ENCODE measurements at places on chromosomes 2 and 18.
A peak's percentile ranks its signal among the peaks of the same experiment; 100 is the strongest.

DNA sequence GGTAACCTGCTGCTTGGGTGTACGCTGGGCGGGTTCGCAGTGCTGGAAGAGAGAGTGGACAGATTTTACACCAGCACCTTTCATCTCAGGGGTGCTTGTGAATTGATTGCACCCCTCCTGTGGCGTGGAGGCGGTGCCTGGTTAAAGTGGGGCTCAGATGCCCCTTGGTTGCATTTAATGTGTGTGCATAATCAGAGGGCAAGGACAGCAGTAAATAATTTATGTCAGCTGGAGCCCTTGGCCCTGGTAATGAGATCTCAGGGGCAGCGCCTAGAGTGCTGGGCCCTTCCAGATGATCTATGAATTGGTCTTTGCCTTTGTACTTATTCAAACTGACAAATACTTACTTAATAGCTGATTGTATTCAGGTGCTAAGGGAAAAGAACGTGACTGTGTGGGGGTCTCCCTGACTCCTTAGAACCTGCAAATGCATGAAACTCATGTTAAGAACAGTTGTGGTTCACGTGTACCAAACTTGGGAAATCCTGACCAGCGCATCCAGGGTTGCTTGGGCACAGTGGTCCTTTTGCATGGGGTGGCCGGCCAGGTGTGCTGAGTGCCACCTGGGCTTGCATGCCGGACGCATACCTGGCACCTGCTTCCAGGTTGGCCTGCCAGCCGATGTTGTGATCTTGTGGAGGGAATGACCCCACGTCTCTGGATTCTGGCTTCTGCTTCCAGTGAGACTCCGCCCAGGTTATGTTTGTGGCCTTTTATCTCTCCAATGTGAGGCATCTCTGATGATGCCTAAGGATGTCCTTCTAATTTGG, 118.5 kb downstream of the AGAP1 start:
- DNase-seq = no peak

DNA sequence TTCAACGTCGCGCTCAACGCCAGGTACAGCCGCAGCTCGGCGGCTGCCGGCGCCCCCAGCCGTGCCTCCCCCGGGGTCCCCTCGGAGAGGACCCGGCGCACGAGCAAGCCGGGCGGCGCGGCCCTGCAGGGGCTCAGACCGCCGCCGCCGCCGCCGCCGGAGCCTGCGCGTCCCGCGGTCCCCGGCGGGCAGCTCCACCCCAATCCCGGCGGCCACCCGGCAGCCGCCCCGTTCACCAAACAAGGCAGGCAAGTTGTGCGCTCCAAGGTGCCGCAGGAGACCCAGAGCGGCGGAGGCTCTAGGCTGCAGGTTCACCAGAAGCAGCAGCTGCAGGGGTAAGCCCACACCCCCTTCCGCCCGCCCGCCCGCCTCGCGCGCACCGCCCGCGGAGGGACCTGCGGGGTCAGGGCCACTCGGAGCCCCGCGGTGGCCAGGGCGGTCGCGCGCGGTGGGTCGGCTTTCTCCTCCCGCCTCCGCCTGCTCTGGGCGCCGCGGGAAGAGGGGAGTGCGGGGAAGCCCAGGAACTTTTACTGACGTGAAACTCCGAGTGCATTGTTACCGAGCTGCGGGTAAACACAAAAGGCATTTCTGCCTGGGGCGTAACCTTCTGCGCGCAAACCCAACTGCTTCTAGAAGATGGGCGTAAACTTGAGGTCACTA, 861 bp downstream of the LTBP1 start:
- DNase-seq = no peak

- DNase-seq = peak; percentile 75
Observed at GRCh38 chr2:45729753-45730512, 78.5 kb downstream of the PRKCE start.

DNA sequence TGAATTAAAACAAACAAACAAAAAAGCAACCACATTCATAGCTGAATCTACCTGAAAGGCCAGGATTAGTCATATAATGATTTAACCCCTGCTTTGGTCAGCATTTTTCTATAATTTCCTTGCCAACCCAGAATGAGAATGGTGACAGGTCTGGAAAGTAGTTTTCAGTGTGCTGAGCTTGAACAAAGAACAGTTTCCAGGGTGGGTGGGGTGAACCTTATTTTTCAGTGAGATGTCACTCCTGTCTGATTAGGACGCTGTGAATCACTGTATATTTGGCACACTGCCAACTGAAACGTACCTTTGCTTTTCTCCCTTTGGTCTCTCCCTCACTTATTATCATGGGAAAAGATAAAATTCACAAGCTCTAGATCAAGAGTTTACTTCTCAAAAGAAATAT, 35.0 kb upstream of the DSC1 start:
- no peak for DNase-seq

- no peak for DNase-seq
Observed at GRCh38 chr2:14536976-14537375, 95.5 kb upstream of the LRATD1 start.

GRCh38 chr2:28367667-28368356, 24.8 kb upstream of the FOSL2 start:
- DNase-seq = no peak

DNA sequence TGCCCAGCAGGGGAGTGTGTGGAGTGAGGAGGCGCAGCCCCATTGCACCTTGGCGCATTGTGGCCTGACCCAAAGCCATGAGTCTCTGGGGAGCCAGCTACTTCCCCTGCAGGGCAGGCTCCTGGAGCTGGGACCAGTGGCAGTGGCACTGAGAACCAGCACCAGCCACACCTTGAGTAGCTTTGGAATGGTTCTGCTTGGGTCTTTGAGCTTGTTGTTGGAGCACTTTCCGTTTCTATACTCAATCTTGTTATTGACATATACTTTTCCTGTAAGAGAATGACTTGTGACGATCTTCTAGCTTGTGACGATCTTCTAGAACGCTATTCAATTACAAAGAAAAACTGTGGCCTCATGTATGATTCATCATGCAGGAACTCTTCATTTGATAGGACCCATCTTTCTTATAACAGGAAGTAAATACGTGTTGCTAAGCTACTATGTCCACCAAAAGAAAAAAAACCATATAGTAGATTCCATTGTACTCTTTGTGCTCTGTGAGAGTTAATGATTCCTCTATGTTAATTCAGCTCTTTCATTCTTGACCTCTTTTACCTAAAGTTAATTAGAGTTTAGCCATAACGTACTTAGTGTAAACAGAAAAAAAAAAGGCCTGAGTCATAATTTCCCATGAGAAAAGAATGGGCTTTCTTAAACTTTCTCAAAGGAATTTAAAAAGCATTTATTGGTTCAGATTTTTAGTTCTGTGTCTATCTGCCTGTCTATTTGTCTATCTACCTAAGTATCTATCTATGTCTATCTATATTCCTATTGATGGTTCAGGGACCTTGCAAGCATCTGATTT, 113.1 kb downstream of the GATA6 start:
- no peak for DNase-seq

GRCh38 chr2:14137643-14138042, 494.9 kb upstream of the LRATD1 start:
- DNase-seq = no peak

DNA sequence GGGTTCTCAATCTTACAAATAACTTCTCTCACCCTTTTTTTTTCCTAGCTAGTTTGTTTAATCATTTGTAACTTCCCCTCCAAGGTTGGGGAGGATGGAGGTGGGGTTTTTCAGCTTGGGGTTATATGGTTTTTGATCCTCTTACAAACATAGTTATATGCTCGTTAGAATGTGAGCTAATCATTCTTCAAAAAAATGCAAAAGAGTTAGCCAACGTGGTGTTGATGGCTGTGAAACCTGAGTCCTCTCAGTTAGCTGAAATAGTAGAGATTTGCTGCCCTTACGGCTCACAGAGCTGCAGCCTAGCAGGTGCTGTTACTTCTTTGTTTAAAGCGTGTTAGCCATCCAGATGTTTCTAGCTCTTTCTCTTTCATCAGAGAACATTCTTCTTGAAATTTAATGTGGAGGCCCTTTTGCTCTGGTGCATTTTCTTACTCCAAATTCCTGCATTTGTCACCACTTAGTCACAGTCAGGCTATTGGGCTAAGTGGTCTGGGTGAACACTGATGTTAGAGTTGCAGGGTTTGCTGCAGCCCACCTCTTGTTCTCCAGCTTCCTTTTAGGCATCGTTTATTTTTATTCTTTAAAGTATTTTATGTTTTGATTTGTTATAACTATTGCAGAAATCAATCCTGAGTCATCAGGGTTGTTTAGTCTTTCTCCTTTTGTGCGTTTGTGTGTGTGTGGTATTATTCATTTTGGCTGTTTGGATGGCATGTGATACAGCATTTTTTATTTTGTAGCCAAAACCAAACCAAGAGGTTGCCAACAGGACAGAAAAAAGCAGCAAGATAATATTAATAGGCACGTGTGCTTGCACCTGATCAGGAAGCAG, 41.1 kb downstream of the LIMS1 start:
- DNase-seq = no peak

DNA sequence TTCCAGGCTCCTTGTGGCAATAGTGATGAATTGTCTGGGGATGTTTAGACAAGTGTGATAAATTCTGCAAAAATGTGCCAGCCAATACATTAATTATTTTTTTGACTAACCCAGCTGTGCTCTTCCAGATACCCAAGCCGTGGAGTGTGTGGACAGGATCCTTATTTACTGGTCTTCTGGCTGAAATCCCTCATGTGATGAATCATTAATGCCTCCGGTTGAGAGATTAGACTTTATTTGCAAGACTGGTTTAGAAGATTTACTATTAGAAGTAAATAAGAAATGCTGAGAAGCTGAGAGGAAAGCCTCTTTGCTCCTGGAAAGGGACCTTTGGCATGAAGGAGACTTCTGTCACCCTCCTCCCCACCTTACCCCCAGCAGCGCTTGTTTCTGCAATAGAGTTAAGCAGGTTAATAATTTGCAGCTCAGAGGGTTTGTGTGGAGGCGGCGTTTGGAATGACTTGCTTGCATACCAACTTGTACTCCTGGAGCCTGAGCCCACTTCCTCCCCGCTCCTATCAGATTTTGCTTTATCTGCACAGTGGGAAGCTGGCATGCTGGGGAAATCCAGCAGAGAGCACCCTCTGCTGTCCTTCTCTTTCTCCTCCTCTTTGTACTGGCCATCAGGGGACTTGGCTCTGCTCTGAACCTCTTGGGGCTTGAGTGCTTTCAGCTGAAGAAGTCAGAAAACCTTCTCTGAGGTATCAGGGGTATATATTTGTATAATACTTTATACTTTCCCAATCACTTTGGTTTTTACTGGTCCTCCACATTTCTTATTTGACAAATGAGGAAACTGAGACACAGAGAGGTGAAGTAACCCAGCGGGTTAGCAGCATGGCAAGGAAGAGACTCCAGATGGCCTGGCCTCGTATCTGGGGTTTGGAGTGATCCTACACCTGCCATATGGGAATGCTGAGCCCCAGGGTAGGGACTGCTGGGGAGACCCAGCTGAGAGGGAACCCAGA, 16.3 kb downstream of the SLC3A1 start:
- DNase-seq = peak; percentile 33

DNA sequence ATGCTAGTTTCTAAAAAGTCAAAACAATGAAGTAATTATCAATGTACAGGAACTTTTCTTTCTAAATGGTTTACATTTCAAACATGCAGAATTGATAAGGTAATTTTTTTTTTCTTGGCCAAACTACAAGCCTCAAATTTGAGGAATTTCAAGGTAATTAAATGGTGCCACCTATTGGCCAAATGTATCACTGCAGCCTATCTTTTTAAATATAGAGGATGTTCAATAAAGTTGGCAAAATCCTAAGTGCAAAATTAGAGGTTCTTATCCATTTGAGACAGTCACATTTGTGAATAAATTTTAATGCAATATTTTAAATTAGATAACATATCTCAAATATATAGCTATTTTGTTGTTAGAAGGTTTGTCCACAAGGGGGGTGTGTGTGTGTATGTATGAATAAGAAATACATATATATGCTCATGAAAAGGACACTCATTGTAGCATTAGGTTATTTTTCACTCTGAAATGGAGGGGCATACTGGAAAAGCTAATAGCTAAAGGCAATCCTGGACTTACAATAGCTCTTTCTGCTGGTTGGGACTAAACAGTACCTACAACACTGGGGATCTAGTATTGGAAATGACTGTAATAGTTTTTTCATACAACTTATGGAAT, 26.2 kb downstream of the MMADHC start:
- DNase-seq = peak; percentile 28

GRCh38 chr2:120722246-120722567, 13.5 kb upstream of the GLI2 start:
- no peak for DNase-seq

- DNase-seq = no peak
Observed at GRCh38 chr18:11548396-11548795, 61.0 kb upstream of the SLC35G4 start.

- peak; percentile 23 for DNase-seq
Observed at GRCh38 chr2:85537600-85538506, 1.1 kb upstream of the MAT2A start.

DNA sequence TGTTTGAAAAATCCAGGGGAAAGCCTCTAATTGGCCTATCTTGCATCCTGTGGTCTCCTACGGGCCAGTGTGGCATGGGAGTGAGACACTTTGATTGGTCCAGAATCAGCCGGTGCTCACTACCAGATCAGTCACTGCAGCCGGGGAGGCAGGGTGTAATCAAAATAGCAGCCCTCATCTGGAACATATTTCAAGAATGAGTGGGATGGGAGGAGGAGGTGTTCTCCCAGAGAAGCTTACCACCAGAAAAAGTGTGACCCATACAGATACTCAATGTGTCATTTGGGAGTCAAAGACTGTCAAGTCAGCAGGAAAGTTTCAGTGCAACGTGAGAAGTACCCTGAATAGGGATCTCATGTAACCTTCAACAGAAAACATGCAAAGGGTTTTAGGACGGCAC, 393.9 kb upstream of the SLC14A2 start:
- DNase-seq = no peak

- DNase-seq = no peak
Observed at GRCh38 chr18:49733896-49734585, 79.3 kb downstream of the ACAA2 start.

All from AML-193 (cell line).